ENCODE measurements at places on chromosomes 6 and 20.

- DNase-seq, result no peak
These were observed 163.3 kb downstream of the SCML4 start for GRCh38 chr6:107660839-107661238.

- DNase-seq, result no peak
These were observed 866.8 kb upstream of the FLRT3 start for GRCh38 chr20:15204234-15204633.

DNA sequence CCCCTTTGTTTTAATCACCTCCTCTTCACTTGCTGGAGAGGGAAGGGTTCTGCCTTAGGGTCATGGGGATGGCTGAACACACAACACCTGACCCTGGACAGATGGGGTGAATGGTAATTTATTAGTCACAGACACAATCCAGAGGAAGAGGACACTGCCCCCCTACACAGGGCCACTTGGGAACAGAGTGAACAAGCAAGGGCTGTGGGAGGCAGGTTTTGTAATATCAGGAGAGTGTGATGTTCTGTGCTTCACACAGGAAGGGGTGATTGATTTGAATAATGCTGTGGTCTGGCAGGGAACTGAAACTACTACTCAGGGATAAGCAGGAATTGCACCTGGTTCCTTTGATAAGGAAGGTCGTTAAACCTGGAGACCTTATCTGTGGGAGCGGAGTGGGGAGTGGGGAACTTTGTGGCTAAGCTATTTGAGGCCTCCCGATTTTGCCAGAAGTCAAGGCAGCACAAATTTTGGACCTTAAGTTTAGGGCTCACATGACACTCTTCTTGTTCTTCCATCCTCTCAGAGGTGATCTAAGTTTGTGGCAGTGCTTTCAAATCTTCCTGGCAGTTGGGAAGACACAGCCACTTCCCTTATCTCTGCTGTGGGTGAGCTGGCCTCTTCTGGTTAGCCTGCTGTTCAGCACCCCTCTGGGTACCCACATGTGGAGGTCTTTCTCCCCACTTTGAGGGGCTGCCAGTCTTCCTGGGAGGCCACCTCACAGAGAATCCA lies 77.8 kb downstream of the CD164 start:
- peak; percentile 27 for DNase-seq

DNA sequence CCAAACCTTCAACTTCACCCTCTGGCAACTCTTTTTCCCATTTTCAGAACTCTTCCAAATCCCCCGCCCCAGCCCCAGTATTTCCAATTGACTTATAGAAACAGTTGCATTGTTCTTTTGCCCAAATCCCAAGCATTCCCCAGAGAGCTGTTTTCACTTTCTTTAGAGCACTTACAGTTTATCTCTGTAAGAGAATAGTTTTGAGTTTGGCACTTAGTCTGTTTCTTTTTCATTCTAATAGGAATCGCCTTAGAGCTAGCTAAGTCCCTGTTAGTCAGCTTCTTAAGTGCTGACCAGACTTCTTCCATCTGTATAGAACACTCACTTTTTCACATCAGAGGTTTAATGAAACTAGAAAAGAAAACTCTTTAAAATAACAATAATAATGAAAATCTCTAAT lies 374.2 kb upstream of the FLRT3 start:
- DNase-seq, result no peak

- DNase-seq, result no peak
These were observed 6.7 kb downstream of the DNPH1 start for GRCh38 chr6:43222418-43223059.

GRCh38 chr6:106026748-106027715 lies 59.1 kb upstream of the PRDM1 start:
- no peak for DNase-seq

DNA sequence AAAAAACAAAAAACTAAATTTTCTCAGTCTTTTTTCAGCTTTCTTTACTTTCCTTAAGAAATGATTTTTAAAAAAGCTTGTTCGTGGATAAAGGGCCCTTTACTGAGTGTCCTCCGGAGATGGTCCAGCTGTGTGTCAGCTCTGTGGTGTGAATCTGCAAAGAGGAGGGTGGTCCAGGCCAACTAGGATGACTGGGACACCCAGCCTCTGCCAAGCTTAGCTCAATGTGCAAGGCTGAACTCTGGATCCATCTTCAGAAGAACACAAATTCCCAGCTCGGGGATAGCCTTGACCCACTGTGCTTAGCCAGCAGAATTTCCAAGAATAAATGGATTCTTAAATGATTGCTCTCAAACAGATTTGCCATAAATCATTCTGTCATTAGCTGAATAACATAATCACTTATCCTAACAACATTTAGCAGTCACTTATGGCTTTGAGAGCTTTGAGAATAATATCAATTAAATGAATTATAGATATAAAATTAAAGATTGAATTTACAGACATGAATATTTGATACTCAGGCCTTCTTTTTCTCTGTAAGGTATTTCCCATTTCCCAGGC lies 14.2 kb upstream of the CALHM5 start:
- no peak for DNase-seq

DNA sequence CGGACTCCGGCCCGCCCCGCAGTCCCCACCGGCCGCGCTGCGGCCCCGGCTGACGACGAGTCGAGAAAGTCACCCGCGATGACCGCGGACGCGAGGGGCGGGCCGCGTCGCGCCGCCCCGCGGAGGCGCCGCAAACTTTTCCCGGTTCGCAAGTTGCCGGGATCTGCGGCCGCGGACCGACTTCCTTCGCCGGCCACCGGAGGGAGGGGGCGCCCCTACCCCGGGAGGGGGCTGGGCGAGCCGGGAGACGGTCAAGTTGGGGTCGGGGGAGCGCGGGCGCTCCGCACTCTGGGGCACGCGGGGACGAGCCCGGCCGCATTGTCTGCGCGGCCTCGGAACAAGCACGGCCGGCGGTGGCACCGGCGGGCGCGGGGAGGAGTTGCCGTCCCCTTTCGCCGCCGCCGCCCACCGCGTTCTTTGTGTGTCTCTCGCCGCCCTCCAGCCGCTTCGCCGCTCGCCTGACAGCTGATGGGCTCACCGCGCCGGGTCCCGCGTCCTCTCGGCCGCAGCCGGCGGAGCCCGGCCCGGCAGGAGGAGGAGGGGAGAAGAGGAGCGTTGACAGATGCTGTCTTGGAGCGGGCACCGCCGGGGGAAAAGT lies 131.6 kb downstream of the OGFRL1 start:
- no peak for DNase-seq

GRCh38 chr20:60011512-60012507 lies 53.6 kb downstream of the CDH26 start:
- DNase-seq, result no peak

- DNase-seq, result no peak
These were observed 70.8 kb downstream of the BMP2 start for GRCh38 chr20:6838181-6838826.

DNA sequence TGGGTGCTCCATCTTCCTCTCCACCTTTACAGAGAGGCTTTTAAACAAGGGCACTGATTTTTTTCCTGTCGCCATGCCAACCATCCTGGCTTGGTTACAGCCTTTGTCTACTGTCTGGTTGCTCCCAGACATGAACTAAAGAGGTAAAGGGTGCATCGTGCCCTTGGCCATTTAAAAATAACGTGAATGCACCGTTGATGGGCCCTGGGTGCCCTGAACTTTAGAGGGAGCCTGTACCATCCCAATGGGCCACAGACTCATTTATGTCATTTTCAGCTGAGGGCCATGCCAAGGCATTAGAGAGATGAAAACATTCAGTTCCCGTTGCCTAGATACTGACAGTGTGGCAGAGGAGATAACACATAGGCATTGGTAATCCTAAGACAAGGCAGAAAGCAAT lies 23.3 kb downstream of the TMC2 start:
- no peak for DNase-seq

DNA sequence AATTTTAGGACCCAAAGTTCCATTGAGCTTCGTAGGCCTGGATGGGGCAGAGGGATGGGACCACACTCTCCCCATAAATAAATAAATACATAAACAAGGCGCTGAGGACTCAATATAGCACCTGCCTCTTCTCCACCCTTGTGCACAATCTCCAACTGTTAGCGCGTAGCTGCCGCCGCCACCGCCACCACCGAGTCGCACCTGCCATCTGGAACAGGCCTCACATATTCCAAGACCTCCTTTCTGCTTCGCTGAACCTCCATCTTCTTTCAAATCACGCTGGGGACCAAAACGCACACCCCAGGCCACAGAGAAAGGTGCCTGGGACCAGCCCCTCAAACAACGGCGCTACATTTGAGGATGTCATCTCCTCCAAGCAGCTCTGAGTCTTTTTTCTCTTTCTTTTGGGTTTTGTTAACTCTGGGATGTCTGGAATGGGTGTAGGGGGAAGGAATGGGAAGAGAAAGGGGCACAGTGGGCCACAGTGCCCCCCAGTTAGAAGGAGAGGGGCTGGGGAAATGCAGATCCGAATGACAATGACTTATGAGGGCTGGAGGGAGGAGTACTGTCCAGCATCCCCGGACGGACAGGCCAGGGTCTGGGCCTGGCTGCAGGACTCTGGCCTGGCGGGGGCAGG lies 49.7 kb downstream of the NOL4L start:
- no peak for DNase-seq

DNA sequence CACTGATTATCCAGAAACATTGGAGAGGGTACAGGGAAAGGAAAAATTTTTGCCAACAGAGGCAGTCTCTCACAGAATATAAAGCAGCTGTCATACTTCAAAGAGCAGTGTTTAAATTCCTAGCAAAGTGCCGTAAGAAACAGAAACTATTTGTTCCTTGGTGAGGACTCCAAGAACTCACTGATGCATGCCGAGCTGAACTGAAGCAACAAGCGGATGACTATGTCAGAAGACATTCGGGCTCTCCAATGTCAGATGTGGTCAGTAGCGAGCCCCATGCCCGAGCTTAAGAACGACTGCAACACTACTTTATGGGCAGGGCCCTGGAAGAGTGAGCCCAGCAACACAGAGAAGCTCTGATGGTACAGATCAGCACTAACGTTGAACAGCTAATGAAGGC lies 54.7 kb downstream of the OR2B6 start:
- no peak for DNase-seq

- DNase-seq, result no peak
These were observed 32.4 kb upstream of the RPP40 start for GRCh38 chr6:5036269-5036668.

DNA sequence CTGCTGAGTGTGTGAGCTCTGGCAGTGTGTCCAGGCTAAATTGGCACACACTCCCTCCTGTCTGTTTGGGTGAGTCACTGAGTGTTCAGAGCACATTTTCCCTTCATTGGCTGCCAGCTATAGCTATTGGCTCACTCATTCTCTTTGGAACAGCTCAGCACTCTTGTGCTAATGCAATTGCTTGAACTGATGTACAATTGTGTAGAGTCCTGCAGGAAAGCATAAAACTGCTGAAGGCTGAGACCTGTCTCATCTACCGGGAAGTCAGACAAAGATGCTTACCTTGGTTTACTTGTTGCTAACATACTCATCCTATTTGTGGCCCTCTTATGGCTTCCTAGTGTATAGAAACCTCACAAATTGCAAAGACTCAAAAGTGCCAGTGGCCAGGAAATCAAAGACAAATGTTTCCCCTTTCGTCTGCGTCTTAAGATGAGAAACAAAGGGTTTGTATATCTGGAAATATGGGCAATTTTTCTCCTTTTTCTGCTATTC lies 351.0 kb downstream of the BCKDHB start:
- no peak for DNase-seq

DNA sequence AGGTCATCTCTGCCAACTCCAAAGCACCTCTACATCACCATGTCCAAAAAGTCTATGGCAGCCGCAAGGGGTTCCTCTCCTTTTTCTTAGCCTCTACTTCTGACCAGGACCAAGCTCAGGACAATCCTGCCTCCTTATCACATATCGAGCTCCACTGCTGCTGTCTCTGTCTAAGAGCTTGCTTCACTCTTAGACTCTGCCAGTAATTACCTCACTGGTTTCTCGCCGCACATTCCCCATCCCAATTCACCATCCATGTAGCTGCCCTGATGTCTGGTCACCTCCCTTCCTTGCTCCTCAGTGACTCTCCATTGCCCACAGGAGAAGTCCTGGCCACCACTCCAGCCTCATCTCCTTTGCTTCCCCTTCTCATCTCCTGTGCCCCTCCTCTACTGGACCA lies 24.1 kb upstream of the PI16 start:
- DNase-seq, result no peak

GRCh38 chr6:73064266-73064665 lies 161.0 kb downstream of the KHDC1L start:
- DNase-seq, result no peak

GRCh38 chr20:23998844-23999243 lies 10.3 kb upstream of the GGTLC1 start:
- no peak for DNase-seq

- DNase-seq, result no peak
These were observed 342.1 kb upstream of the NRSN1 start for GRCh38 chr6:23783901-23784300.

DNA sequence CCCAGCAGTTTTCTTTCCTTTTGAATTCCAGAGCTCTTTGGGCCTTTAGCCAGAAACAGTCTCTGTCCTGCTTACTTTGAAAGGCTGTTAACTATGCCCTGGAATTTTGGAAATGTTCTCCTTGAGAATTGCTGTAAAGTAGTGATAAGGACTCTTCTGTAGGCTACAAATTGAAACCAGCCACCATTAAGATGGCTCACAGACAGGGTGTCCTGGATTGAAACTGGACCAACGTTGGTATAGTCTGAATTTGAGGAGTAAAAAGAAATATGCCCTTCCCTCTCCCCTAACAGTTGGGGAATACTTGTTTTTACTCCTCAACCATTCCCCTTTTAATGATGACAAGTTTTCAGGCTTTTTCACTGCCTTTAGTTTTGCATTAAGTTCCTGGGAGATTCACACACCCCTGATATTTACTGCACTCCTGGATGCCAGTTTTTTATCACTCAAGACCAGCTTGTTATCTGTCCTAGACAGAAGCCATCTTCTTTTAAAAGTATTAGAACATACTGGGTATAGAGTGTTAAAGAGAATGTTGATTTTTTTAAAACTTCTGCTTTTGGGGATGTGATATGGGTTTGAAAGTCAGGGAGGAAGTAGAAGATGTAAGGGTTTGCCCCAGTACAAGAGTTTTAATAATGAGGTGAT lies 21.9 kb downstream of the TOP1 start:
- DNase-seq, result no peak

- DNase-seq, result peak; percentile 76
These were observed 697 bp downstream of the PPT2 start for GRCh38 chr6:32154514-32155161.

DNA sequence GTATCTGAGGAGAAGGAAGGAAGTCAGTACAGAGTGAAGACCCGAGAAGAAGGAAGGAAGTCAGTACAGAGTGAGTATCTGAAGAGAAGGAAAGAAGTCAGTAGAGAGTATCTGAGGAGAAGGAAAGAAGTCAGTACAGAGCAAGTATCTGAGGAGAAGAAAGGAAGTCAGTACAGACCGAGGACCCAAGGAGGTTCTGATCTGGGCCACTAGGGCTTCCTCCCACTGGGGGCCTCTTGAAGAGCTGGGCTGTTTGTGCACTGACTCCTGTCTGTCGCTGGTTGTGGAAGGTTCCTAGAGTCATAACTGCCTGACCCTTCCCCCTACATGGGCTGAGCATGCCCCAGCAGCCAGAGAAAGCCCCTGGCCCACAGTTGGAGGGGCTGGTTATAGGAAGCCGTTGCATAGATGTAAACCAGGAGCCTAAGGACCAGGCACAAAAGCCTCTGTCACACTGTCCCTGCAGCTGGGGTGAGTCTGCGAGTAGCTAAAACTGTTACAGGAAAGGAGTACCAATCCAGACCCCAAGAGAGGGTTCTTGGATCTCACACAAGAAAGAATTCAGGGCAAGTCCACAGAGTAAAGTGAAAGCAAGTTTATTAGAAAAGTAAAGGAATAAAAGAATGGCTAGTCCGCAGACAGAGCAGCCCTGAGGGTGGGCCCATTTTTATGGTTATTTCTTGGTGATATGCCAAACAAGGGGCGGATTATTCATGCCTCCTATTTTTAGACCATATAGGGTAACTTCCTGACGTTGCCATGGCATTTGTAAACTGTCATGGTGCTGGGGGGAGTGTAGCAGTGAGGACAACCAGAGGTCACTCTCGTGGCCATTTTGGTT lies 395.9 kb downstream of the PREX1 start:
- no peak for DNase-seq
